Foreskin keratinocyte (primary cell): ENCODE measurements at places on chromosomes 2 and 18.

- no peak for DNase-seq
These were observed 211.0 kb downstream of the MBD5 start for GRCh38 chr2:148231858-148232257.

GRCh38 chr2:67388680-67389079 is 8.5 kb upstream of the ETAA1 start:
- DNase-seq: no peak

GRCh38 chr2:70123051-70123828 is 36.0 kb downstream of the PCBP1 start:
- DNase-seq: no peak

GRCh38 chr2:9663008-9663879 is 32.4 kb upstream of the YWHAQ start:
- DNase-seq: no peak

DNA sequence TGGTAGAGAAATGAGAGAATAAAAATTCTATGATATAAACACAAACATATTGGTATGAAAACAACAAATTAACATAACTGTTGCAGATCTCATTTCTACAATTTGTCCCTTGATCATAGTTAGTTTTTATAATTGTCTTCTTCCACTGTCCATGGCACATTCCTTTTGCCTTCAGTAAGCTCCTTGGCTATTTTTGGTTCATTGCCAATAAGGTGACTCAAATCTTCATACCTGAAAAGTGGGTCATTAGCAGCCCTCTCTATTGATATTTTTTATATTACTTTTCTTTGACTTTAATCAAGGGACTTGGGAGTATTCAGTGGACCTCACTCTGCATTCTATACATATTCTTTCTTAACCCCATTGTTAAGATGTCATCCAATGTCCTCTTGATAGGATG is 552.9 kb downstream of the TDRD15 start:
- DNase-seq: peak; percentile 39

DNA sequence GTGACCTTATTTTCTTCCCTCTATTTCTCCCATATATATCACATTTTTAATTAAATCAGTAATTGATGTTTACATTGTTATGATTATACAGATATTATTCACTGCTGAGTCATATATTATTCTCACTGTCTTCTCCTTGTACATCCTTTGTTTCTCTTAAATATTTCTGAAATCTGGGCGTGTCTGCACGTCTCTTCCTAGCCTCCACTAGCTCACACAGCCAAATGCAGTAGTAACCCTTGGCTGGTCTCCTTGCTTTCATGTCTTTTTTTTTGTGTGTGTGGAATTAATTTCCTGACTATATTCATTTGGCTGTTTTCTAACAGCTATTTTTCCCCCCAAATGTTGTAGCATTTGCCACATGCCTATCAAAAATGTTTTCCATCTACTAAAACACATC is 15.8 kb downstream of the CCNYL1 start:
- no peak for DNase-seq

GRCh38 chr2:149994057-149994728 is 406.6 kb upstream of the MMADHC start:
- DNase-seq: peak; percentile 100

GRCh38 chr2:66324909-66325528 is 109.9 kb upstream of the MEIS1 start:
- DNase-seq: no peak

- no peak for DNase-seq
These were observed 32.4 kb downstream of the NPC1 start for GRCh38 chr18:23553887-23554286.

DNA sequence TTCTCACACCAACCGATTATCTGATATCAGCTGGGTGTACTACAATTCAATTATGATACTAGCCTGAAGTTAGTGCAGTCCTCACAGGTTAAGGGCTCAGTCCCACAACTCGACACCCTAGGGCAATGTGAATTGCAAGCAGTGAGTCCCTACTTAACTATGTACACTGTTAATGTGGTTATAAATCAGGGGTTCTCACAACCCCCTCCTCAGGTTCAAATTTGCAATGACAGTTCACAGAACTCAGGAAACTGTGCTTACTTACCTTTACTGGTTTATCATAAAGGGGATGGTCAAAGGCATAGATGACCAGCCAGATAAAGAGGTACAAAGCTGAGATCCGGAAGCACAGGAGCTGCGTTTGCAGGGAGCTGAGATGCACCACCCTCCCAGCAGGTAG is 1379.1 kb upstream of the CDH2 start:
- DNase-seq: no peak

- DNase-seq: no peak
These were observed 52.7 kb downstream of the LBH start for GRCh38 chr2:30283931-30284565.

GRCh38 chr2:190707726-190708125 is 58.8 kb downstream of the NAB1 start:
- DNase-seq: no peak

- DNase-seq: peak; percentile 100
These were observed 118.0 kb downstream of the PLB1 start for GRCh38 chr2:28613633-28614501.

DNA sequence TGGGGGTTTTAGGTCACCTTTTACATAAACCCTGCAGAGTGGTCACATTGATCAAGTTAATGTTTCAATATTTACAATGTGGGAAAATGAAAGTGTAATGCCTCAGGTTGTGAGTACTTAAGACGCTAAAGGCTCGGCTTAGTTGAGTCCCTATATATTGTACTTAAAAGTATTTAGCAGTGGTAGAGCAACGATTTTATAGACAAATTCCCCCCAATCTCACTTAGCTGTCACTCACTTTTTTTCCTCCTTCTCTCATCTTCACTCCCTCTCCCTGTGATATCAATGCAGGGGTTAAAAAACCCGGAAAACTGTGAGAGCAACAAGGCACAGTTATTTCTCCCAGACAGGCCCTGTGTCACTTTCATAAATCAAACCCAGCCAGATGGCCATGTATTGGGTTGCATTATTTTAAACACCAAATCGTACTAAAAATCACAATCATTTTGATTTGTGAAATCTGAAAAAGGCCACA is 5.4 kb downstream of the POU3F3 start:
- DNase-seq: no peak

DNA sequence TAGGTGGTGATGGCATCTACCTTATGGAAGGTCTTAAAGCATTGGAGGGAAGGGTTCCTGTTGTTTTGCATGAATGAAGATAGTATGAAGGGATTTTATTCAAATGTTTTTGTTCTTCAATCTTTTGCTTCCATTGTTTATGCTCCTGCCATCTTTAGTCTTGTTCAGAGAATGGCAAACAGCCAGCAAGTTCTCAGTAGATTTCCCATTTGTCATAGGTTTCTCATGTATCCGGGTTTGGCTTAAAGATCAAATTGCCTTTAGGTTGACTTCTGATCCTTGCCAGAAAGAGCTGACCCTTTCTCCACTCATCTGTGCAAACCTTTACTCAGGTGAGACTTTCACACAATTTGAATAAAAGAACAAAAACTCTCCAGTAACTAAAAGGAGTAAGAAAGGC is 44.2 kb upstream of the STAT4 start:
- no peak for DNase-seq

DNA sequence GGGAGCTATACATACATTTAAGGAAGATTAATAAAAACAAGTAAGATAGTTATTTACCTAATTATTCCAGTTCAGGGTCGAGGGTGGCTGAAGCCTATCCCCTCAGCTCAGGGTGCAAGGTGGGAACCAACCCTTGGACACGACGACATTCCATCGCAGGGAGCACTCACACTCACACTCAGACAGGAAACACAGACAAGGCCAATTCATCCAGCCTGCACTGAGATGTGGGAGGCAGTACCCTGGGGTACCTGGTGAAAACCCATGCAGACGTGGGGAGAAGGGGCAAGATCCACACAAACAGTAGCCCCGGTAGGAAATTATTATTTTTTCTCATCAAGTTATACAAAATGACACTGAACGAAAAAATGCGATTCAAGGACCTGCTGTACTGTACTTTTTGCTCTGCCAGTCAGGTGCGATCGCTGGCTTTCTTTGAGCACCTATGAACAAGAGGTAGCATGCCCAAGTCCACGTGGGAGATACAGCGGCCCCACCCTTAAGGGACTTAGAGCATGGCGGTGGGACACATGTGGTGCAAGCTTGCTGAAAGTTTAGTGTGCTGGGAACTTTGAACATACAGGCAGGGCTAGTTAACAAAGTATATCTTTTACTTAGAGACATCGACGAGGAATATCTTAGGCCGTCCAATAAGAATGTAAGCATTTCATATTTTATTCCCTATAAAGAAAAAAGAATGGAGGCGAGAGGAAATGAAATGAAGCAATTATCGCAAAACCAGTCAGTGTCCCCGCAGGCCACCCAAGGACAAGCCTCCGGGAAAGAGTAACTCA is 624 bp downstream of the METTL8 start:
- DNase-seq: peak; percentile 82

GRCh38 chr18:62294073-62294472 is 31.0 kb upstream of the TNFRSF11A start:
- DNase-seq: no peak

- no peak for DNase-seq
These were observed at the start of gene SETBP1 for GRCh38 chr18:44680273-44681075. Gene SETBP1, plus strand, starts transcription at chr18:44680888. Its CDS starts 20,459 bp downstream, at chr18:44701347.

DNA sequence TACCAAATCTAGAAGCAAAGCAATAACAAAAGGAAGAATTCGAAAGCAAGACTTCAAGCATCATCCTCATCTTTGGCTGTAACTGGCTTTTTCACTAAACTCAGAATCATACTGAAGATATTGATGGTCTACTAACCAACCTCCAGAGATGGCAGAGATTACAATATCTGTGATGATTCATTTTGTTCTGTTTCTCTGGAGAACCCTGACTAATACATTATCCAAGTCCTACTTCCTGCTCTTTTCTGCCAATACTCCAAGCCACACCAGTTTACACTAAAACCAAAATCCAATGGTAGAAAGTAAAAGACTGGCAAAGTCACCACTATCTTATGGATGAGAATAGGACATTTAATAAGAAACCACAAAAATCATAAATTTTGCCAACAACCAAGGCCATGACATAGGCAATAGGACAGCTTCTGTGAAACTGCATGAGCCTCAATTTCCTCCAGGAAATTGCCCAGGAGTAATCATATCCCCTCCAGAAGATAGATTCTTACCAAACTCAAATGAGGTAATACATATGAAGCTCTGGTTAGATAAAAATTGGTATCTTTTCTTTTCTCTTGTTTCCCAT is 159.8 kb downstream of the METTL4 start:
- peak; percentile 81 for DNase-seq

DNA sequence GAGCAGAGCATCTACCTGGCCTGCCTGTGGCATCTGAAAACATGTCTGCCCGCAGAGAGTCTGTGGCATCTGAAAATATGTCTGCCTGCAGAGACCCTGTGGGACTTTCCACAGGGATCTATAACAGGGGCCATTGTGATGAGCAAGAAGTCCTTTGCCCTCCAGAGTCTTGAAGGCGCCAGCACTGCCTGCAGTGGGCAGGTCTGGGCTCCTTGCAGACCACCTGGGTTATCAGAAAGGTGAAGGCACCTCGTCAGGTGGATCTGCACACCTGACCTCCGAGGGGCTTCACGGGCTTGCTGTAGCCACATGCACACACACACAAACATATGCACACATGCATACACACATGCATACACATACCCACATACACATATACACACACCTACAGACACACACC is 189.5 kb upstream of the HDAC4 start:
- DNase-seq: no peak

DNA sequence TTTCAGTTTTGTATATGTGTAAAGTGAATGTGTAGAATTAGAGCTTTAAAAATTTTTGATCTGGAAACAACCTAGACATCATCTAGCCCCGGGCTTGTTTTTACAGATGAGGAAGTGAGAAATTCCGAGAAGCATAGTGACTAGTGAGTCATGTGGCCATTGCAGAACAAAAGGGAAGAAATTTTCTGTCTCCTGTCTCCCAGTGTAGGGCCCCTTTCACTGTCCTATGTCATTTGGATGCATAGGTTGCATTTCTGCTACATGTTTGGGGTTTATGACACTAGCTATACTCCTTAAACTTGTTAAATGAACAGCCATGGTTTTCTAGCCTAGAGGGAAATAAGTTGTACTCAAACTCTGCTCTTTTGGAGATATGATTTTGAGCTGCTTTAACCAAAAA is 84.6 kb downstream of the PLCL1 start:
- peak; percentile 75 for DNase-seq

GRCh38 chr2:84880645-84881521 is at the start of gene TRABD2A:
Gene TRABD2A, minus strand, starts transcription at chr2:84881084. Its CDS starts 45 bp downstream, at chr2:84881039.
- DNase-seq: no peak

DNA sequence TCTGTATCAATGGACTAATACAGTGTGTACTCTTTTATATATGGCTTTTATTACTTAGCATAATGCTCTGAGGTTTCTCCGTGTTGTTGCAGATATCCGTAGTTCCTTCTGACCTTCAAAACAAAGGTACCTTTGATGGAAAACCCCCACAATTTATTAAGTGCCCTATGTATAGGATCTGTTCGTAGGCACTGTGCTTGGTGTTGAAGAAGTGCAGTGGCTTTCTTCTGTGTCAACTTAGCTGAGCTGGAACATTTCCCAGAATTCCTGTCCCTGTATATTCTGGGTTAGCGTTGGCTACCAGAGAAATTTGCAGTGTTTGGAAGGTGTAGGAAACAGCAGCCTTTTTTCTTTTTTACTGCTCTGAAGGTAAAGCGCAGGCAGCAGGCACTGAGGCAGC is 56.3 kb upstream of the MSH2 start:
- DNase-seq: no peak

DNA sequence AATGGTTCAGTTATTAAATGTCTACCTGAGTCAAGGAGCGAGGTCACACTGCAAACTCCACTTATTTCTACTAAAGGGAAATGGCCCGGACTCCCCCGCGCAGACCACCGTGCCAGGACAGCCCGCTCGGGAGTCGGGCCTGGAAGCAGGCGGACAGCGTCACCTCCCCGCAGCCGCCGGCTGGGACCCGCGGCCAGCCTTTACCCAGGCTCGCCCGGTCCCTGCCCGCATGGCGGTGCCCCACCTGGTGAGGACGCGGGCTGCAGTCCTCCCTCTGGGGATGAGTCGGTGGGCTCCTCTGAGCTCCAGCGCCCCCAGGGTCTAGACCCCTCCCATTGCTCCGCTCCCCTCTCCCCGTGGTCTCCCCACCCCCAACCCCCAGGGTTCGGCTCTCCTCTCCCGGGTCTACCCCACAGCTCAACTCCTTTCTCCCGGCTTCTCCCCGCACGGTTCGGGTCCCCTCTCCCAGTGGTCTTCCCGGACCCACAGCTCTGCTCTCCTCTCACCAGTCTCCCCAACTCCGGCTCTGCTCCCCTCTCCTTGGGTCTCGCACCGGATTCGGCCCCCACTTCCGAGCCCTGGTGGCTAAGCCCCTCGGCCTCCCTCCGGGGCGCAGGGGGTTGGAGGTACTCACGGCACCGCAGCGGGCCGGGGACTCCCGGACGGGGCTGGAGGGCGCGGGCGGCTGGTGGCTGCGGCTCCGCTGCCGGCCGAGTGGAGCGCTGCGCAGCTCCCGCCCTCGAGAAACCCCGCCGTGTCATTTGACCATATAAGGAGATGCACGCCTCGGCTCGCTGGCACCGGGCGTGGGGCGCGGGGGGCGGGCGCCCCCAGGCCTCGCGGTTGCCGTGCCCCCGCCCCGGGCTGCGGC is at the start of gene FHL2:
Gene FHL2 (minus strand): TSS at position 716 of the 871 bp plus-strand sequence. CDS start 12,535 bp downstream, outside the sequence.
- DNase-seq: peak; percentile 56

- DNase-seq: no peak
These were observed 109.0 kb upstream of the MSH2 start for GRCh38 chr2:47293976-47294375.
